ENCODE measurements at places on chromosomes 5 and 9.

GRCh38 chr9:83959061-83959460 lies 21.0 kb downstream of the HNRNPK start:
- no peak for DNase-seq

DNA sequence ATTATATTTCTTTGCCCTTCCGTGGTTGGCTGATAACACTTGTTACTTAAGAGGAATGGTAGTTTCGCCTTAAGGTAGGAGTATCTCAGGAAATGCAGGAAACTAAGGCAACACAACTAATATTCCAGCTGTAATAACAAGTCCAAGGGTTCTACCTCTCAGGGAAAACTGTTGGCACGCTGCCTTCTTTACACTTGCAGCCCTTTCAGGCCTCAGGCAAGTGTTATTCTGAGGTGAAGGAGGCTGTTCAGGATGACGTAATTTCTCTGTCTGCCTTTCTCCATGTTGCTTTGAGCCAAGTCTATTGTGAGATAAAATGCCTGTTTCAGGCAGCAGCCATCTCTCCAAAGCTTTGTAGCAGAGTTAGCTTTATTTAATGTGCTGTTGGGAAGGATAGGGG lies 38.0 kb downstream of the VCAN start:
- DNase-seq, result no peak

DNA sequence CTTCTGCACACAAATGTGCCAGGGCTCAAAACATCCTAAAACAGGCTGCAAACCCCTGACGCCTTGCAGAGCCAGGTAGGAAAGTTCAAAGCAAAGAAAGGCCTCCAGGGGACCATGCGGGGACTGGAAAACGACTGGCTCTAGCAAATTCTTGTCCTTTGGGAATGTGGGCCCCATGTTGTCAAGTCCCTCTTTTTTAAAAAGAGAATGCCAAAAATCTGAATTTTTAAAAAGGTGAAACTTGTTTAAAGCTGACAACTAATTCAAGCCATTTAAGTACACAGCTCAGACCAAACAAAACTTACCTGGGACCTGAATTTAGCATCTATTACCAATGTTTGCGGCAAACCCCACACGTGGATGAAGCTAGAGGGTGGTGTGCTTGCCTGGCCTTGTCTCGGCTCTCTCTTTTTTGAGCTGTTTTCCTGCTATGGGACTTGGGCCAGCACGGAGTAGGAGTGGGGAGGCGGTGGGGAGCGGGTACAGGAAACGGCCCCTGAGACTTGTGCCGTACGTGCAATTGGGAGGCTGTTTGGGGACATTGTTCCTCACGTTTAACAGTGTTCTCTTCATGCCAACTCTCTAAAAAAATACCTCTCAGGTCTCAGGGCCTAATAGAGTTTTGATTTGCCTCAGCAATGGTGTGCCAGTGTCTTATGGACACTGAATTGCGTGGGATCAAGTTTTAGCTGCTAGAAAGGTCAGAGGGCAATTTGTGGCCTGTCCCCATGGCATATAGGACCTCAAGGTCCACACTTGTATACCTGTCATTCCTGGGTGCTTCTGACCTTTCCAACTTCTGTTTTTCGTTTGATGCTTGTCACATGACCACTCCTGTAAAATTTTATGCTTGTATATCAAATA lies 15.1 kb upstream of the PHF19 start:
- no peak for DNase-seq

- DNase-seq, result no peak
These were observed 7.2 kb downstream of the FREM1 start for GRCh38 chr9:14903040-14903439.

- no peak for DNase-seq
These were observed 539.5 kb downstream of the EBF1 start for GRCh38 chr5:158560170-158560569.

DNA sequence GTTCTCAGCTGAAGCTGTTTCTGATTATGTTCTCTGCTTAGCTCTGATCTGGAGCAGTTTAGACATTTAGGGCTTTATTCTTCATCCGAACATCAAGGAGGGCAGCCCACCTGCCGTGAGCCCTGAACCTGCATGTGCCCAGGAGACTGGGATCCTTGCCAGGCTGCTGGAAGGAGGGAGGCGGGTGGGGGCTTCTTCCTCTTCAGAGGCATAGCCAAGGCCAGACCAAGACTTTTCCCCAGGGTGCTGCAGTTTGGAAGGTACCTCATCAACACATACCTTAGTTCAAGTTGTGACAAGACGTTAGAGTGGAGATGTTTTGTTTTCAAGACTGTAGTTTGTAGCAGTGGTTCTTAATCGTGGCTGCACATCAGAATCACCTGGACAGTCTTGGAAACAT lies 64.9 kb downstream of the RALGPS1 start:
- DNase-seq, result no peak

DNA sequence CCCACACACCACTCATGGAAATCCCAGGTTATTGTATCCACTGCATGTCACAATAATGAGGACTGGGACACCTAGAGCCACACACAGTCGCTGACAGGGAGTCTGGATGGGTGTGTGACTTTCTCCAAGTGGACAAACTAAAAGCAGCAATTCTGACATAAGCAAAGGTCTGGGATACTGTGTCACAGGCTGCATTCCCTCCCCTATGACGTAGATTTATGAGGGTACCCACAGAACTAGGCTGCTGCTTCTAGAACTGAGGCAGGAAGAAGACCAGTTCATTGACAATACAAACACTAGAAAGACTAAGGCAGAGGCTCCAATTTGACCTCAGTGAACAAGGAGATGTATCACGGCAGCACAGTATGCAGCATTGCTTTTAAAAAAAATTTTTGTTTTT lies 63.6 kb upstream of the TBCA start:
- DNase-seq, result no peak

GRCh38 chr5:43275391-43275790 lies 37.8 kb downstream of the HMGCS1 start:
- DNase-seq, result no peak

GRCh38 chr5:136374638-136375037 lies 9.3 kb upstream of the TRPC7 start:
- no peak for DNase-seq

DNA sequence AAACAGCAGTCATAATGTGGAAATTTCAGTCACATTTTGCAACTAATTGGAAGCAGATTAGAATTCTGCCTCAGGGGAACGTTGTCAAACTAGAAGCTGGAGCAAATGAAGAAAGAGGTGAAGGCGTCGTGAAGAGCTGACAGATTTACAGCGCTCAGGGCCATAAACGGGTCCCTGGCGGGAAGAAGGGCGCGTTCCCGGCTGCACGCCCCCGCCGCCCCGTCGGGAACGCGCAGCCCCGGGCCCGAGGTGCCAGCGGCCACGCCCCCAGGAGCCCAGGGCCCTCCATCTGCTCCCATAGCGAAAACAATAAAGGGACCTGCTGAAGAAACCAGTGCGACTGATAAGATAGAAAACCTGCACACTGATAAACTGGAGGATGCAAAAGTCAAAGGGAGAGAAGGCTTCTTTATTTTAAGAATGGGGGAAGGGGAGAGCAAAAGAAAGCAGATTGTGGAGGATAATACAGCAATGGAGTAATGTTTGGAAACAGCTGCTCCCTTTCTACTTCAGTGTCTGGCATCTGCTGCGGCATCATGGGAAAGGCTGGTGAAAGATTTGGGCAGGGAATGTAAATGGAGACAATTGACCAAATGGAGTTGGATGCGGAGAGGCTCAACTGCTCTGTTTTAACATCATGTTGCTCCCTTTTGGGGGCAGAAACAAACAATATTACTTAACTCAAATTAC lies 11.1 kb downstream of the ZNF608 start:
- peak; percentile 73 for DNase-seq

GRCh38 chr5:32760091-32760509 lies 49.0 kb downstream of the NPR3 start:
- DNase-seq, result no peak

- DNase-seq, result no peak
These were observed 83.5 kb upstream of the BOD1 start for GRCh38 chr5:173699966-173700365.

DNA sequence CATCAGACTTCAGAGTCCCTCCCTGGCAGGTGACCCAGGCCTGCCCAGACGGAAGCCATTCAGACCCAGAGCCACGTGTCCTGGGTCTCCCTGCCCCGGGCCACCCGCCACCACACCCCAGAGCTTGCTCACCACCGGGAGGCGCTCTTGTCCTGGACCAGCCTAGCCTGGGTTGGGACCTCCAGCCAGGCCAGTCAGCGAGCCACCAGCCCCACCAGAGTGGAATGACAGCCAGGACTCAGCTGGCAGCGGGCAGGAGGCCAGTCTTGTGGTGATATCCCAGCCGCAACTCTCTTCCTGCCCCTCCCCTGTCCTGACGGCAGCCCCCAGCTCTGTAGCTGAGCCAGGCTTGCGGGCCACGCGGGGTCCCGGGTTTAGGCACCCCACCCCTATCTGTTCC lies 1.7 kb upstream of the PTGDS start:
- peak; percentile 83 for DNase-seq

- DNase-seq, result no peak
These were observed 35.2 kb downstream of the GOLPH3 start for GRCh38 chr5:32138839-32139493.

- peak; percentile 36 for DNase-seq
These were observed 207.0 kb downstream of the DMAC1 start for GRCh38 chr9:7592321-7593316.

GRCh38 chr9:83385317-83385716 lies 152.9 kb downstream of the FRMD3 start:
- no peak for DNase-seq

- DNase-seq, result no peak
These were observed 19.0 kb downstream of the ABLIM3 start for GRCh38 chr5:149160291-149160787.

DNA sequence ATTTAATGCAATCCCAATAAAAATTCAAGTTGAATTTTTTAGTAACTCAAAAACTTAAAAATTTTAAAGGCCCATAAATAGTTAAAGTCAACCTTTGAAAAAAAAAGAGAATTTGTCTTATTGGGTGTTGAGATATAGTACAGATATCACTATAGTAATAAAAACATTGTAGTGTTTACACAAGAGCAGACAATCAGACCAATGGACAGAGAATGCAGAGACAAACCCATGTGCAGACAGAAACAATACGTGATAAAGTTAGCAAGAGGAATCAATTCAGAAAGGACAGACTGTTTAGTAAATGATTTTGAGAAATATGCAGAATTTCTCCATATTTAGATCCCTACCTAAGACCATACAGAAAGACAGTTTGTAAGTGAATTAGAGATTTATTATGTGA lies 33.9 kb downstream of the GOLGA1 start:
- no peak for DNase-seq

GRCh38 chr9:32832346-32832745 lies 49.0 kb downstream of the TMEM215 start:
- no peak for DNase-seq

- no peak for DNase-seq
These were observed 14.8 kb downstream of the ROR2 start for GRCh38 chr9:91935066-91935749.

- DNase-seq, result no peak
These were observed 28.6 kb upstream of the CTNNA1 start for GRCh38 chr5:138724470-138725146.

DNA sequence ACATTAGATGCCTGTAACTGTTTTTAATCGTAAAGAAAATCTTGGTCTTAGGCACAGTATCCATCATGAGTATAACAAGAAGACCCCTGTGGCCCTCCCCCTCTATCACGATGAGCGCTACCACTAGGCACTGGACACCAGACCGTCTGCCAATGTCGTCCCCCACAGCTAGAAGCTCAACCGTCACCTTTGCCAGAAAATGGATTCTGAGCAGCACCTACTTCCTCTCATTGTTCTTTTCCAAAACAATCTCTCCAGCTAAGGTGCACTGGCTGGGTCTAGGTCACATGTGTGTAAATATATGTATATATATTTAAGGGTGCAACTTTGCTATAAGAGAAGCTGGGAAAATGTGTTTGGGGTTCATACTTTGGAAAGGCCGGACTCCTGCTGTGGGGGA lies 15.7 kb upstream of the SSBP2 start:
- DNase-seq, result no peak

GRCh38 chr5:21847300-21847699 lies 1005.8 kb downstream of the CDH12 start:
- no peak for DNase-seq

GRCh38 chr5:72633649-72634048 lies 126.4 kb upstream of the ZNF366 start:
- DNase-seq, result no peak

DNA sequence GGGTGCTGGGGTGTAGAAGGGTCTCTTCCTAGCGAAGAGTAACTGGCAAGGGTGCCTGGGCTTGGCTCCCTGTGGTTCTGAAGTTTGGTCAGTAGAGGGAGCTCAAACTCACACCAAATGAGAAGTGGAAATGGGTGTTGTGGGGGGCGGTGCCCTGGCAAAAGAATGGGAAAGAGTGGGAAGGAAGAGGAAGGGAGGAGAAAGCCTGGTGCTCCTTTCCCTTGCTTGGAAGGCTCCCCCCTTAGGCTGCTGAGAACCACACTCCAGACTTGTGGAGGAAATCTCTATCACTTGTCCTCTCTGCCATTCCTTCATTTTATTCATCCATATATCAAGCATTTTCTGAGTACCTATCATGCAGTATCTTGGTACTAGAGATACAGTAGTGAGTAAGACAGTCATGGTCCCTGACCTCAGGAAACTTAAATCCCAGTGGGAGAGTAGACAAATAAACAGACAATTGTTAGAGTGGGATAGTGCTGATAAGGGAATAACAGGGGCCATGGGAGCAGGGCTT lies 13.0 kb downstream of the SLC4A9 start:
- peak; percentile 90 for DNase-seq

GRCh38 chr9:116247791-116248374 lies 94.3 kb downstream of the PAPPA start:
- DNase-seq, result no peak

- DNase-seq, result peak; percentile 74
These were observed 764 bp upstream of the GRIN1 start for GRCh38 chr9:137138058-137138721.

DNA sequence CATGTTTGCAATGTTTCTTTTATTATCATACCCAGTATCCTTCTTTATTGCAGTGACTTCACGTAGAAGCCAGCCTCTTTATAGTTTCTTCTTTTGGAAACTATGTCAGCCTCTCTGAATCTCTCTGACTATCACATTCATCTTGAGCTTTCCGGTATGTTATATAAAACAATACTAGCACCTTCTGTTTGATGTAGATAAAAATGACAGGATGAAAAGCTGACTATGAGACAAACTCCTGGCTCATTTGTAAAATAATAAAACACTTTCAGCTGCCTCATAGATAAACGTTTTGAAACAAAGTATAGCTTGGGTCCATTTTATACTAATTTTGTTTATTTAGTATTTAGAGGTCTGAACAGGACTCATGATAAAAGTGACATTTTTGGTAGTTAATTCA lies 1145.4 kb upstream of the NUDT12 start:
- DNase-seq, result no peak

DNA sequence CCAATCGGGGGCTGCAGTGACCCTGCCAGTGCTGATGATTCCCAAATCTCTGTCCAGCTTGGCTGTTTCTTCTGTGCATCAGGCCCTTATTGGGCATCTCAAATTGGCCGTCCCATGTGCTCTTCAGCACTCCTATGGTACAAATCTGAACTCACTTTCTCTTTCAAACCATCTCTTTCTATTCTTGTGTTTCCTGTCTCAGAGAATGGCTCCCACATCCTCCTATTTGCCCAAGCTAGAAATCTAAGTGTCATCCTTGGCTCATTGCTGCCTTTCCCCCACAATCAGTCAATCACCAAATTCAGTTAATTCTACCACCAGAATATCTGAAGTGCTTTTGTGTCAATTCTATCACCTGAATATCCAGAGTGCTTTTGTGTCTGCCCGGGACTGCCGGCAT lies 336.6 kb downstream of the CWC27 start:
- no peak for DNase-seq

- no peak for DNase-seq
These were observed 10.2 kb upstream of the STING1 start for GRCh38 chr5:139492700-139493192.
